Activated CD8-positive, alpha-beta memory T cell treated with anti-CD3 and anti-CD28 coated beads for 4 hours (primary cell): ENCODE measurements at places on chromosomes 2 and 18.

DNA sequence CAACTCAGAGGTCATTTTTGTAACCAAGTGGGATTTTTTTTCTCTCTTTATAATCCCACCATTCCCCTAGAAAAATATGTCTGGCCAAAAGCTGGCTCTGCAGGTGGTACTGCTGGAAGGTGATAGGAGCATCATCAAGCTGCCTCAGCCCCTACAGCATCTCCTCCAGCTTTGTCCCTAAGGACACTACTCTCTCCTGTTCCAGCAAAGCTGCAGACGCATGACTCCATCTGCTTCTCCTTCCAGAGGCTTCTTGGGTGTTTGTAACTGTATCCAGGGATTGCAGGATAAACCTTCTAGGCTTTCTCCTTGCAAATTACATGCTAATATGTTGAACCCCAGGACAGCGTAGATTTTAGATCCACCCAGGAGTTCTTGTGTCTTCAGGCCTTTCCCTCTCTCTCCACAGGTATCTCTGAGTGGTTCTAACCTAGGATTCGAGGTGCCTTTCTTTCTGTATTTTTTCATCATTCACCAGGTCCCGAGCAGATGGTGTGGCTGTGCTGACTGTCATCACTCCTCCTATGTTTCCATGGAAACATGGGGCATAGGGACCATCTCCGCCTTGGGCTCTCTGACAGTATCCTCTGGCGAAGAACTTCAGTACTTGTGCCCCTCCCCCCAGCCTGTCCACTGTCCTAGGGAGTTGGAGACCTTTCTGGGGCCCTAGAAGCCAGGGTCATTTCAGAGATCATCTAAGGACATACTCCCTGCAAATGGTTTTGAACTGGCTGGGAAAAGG is 34.3 kb downstream of the AFF3 start:
- no peak for DNase-seq

DNA sequence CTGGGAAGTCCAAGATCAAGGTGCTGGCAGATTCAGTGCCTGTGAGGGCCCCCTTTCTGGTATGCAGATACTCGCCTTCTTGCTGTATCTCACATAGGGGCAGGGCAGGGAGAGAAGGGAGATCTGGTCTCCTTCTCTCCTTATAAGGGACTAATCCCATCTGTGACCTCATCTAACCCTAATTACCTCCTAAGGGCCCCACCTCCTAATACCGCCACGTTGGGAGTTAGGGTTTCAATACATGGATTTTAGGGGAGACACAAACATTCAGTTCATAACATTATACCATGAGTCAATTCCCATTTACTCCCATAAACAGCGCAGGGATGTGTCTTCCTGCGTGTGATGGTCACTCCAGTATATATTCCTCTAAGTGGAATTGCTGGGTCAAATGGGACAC is 73.8 kb upstream of the TXNDC2 start:
- no peak for DNase-seq

DNA sequence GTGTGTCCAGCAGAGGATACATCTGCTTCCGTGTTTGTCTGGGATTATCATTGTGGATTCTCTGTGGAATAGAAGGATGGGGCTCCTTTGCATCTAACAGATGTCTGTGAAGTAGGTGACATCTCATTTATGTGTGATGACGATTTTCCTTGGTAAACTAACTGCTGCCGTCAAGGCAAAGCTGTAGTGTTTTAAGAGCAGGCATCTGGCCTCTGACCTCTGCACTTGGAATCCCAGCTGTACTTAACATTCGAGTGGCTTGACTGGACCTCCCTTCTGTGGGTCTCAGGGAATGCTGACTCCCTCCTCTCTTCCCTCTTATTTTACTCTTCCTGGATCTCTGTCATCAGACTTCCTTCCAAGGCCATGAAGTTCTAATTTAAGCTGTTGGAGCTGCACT is 56.4 kb downstream of the DCDC2C start:
- DNase-seq: no peak

DNA sequence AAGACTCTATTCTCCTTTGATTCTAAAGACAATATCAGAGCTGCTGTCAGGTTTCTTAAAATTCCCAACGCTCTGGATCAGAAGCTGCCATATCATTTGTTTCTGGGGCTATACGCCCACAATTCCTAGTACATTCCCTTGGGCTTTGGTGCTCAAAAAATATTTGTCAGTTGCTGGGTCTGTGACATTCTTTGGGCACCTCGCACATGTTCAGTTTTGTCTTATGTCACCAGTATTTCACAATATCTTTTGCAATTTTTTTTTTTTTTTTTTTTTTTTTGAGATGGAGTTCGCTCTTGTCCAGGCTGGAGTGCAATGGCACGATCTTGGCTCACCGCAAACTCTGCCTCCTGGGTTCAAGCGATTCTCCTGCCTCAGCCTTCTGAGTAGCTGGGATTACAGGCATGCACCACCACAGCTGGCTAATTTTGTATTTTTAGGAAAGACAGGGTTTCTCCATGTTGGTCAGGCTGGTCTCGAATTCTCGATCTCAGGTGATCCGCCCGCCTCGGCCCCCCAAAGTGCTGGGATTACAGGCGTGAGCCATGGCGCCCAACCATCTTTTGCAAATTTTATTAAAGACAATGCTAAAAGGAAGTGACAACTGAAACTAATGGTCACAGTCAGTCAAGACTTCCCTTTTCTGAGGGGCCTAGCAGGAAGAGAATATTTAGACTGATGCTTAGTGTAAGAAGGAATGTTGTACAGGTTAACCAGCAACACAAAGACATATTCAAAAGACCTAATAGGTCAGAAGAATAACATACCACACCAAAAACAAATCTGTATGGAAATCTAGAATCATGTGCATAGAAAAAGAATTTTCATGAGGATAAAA is 6.8 kb downstream of the ZNF397 start:
- no peak for DNase-seq

GRCh38 chr18:1665079-1665478 is 760.4 kb downstream of the ADCYAP1 start:
- no peak for DNase-seq

DNA sequence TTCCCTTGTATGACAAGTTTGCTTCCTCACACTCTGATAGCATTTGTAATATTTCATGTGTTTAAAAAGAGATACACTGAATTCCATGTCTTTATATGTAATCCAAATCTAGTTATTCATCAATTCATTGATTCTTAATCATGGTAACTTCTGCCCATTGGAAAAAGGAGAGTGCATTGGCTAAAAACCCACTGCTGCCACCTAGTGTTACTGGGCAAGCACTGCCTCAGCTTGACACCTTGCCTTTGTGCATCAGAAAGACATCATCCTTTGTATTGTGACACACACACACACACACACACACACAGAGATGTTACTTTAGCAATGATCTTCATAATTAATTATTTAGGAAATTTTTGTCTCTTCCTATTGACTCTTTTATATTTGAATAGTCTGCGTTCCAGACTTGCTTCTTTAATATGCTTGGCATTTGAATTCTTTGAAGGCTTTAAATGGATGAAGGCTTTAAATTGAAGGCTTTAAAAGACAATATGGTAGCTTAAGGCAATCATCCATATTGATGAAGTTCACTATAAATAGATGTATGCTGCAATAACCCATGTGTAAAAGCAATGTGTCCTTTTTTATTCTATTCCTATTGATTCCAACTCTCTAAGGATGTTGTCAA is 414.2 kb upstream of the CHST9 start:
- DNase-seq: no peak

- DNase-seq: no peak
Observed at GRCh38 chr2:202847693-202848524, 23.7 kb downstream of the ICA1L start.

DNA sequence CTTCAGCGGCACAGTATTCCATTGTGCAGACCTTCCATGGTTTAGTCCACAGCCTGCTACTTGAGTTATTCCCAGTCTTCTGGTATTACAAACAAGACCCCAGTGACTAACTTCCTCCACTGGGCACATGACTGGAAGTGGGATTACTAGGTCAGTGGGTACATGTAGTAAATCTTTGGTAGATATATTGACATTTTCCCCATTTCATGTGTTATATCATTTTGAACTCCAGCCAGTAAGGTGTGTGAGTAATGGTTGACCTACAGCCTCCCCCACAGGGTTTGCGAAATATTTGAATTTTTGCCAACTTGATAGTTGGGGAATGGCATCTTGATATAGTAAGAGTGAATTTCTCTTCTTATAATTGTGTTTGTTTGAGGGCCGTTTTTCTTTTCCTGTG is 58.8 kb downstream of the RNF144A start:
- DNase-seq: no peak

DNA sequence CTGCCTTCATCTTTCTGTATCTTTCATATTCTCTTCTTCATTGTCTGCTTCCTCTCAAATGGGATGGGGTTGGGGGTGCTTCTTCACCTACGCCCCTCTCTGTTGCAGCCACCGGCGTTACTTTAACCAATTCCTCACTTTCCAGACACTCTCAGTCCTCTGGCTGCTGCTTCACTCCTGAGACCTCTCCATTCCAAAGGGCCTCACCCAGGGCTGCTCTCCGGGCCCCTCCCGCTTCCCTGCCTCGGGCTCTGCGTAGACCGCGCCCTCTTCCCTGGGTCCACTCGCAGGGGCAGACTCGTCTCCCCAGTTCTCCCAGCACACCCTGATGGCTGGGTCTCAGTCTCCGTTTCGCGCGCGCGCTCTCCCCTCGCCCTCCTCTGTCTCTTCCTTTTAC is 926 bp downstream of the SERPINB8 start:
- DNase-seq: no peak

- DNase-seq: no peak
Observed at GRCh38 chr2:18991177-18992168, 366.9 kb downstream of the OSR1 start.

- no peak for DNase-seq
Observed at GRCh38 chr2:16537347-16537746, 128.3 kb downstream of the CYRIA start.

- DNase-seq: no peak
Observed at GRCh38 chr2:88811233-88811632, 119.8 kb downstream of the RPIA start.

DNA sequence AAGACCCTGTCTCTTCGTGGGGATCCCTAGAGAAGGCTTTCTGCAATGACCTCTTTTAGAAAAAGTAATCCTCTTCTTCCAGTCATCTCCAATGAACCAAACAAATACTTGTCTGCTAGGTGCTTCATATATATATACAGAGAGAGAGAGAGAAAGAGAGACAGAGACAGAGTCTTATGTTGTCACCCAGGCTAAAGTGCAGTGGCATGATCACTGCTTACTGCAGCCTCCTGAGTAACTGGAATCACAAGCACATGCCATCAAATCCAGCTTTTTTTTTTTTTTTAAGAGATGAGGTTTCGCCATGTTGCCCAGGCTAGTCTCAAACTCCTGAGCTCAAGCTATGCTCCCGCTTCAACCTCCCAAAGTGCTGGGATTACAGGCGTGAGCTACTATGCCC is 18.6 kb upstream of the PKDCC start:
- DNase-seq: no peak

DNA sequence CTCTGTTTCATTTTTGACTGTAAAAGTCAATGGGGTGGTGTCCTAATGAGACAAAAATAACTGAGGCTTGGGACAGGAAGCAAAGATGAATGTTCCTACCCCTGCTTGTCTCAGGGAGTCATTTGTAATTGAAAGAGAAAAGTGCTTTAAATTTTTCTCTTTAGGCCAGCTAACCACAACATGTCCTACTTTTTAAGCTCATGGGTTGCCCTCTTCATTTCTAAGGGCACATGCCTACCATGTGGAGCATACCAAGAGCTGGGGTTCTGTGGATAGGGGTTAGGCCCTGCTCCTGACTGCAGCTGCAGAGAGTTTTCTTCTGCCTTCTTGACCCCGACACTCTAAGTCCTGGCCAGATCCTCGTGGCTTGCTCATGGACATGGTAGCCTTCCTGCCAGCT is 96.8 kb upstream of the ARL4C start:
- no peak for DNase-seq

DNA sequence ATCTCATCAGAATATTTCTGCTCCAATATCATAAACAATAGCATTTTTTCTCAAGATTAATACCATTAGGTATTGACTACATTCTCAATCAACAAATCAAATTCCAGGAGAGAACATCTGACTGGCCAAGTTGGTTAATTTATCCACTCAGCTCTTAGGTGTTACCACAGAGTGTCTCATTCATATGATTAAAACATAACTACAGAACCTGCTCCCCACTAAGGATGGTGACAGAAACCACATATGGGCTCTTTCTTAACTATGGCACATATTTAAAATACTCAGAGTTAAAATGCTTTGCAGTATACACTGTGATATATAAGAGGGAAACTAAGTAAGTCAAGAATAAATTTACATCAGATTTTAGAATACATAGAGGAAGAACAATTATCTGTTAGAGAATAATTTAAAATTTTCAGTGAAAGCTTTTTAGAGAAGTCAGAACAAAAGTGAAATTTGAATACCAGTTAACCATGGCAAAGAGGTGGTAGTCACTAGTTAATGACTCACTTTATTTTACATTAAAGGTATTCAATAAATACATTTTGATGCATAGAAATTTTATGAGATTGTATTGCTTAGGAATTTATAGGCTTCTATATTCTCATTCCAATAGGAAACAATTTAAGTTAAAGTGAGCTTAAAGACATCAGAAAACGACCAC is 1120.8 kb upstream of the TMEFF2 start:
- DNase-seq: no peak

GRCh38 chr2:120605231-120605935 is 130.3 kb upstream of the GLI2 start:
- DNase-seq: no peak

DNA sequence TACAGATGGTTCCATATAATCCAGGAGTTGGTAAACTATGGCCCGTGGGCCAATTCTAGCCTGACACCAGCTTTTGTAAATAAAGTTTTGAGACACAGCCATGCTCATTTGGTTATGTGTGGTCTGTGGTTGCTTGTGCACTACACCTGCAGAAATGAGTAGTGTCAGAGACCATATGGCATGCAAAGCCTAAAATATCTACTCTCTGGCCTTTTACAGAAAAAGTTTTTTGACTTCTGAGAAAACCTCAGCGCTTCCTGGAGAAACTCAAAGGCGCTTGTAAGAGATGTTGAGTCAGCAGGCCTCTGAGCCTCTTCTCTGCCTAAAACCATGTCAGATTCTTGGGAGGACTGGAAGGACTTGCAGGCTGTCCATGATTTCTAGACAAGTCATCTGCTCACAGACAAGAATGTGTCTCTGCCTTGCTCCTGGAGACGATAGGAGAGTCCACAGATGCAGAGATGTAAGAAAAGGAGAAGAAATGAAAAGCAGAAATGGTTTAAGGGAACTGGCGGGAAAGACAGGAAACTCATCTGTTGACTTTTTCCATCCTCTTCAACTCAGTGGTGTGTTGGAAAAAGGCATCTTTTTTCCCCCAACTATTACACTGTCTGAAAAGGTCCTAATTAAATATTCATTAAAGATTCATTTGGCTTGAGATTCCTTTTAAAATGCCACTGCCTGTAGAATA is 5.2 kb downstream of the TTC39C start:
- DNase-seq: peak; percentile 41

GRCh38 chr2:241804326-241805229 is 4.4 kb upstream of the NEU4 start:
- DNase-seq: no peak

DNA sequence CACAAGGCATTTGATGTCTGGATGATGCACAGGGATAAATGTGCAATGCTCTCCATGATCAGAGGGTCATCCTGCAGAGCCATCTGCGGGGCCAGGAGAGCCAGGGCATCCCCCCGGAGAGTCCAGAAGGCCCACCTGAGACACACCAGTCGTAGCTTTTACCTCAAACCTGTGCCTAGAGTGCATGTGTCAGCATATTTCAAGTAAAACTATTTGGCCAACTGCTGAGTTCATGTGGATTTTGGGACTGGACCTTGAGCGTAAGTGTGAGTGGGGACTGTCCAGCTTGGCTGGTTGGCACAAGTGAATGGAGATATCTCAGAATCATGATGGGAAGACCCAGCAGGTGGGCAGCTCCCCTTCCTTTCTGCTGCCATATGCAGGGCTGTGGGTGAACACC is 147.8 kb upstream of the TPO start:
- no peak for DNase-seq
